ENCODE measurements at places on chromosomes 7 and 10. TPM values are rescaled to one million over a fixed set of nuclear protein-coding genes. Genes with fewer than 3 reads are reported as not detected.
A peak's percentile ranks its signal among the peaks of the same experiment; 100 is the strongest.

GRCh38 chr10:75774783-75775490, 343.5 kb downstream of the LRMDA start:
- no peak for DNase-seq

DNA sequence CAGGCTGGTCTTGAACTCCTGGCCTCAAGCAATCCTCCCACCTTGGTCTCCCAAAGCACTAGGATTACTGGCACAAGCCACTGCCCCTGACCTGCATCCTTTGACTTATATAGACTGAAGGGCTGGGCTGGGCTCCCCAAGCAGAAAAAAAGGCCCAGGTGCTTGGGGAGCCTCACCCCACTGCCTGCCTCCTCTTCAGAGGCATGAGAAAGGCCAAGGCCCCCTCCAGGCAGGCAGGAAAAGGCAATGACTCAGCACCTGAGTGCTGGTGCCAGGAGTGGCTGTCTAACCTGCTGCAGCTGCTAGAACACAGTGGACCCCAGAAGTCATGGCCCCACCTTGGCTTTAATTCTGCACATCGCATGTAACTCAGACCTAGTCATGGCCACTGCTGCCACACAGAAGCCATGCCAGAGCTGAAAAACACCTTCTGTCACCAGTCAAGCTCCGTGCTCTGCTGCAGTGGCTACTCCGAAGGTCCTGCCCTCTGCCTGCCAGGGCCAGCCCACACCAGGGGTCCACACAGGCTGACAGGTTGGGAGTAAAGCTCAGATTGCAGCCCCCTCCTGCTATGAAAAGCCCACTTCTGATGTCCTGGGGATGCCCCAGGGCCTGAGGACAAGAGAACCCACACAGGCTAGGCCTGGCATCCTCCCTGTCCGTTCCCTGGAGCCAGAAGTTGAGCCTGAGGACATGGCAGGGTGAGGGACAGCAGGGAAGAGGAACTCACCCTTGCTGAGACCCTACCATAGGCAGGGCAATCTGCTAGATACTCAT, 48.5 kb downstream of the GRID1 start:
- DNase-seq, result peak; percentile 25

Gene SPDYE8
- total RNA-seq, result not detected

Gene ARHGEF5
- total RNA-seq, result 9.7 TPM

Gene GRM3
- not detected for total RNA-seq
